ENCODE measurements at places on chromosomes 7 and 10.

GRCh38 chr10:131697476-131698128 is 203.2 kb upstream of the PPP2R2D start:
- DNase-seq = no peak

GRCh38 chr10:29619241-29619669 is 15.5 kb downstream of the SVIL start:
- no peak for DNase-seq

GRCh38 chr10:114662646-114663217 is 4.7 kb upstream of the ABLIM1 start:
- no peak for DNase-seq

DNA sequence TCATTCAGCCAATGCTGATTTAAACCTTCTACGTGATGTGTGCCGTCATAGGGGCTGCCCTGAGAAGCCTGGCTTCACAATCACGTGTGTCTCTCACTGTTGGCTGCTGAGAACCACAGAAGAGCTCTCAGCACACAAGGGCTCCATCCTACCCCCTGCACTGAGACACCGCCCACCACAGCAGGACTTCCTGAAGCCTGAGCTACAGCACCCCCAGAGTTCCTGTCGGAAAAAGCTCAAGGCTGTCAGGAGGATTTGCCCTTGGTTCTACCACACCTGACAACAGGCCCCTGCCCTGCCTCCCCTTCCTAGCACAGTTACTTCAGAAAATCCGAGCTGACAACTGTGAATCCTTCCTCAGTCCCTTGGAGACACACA is 191.9 kb downstream of the MAD1L1 start:
- DNase-seq = no peak

- DNase-seq = no peak
Observed at GRCh38 chr10:56623064-56623463, 262.0 kb upstream of the ZWINT start.

GRCh38 chr10:61944410-61945147 is 43.1 kb downstream of the ARID5B start:
- no peak for DNase-seq

DNA sequence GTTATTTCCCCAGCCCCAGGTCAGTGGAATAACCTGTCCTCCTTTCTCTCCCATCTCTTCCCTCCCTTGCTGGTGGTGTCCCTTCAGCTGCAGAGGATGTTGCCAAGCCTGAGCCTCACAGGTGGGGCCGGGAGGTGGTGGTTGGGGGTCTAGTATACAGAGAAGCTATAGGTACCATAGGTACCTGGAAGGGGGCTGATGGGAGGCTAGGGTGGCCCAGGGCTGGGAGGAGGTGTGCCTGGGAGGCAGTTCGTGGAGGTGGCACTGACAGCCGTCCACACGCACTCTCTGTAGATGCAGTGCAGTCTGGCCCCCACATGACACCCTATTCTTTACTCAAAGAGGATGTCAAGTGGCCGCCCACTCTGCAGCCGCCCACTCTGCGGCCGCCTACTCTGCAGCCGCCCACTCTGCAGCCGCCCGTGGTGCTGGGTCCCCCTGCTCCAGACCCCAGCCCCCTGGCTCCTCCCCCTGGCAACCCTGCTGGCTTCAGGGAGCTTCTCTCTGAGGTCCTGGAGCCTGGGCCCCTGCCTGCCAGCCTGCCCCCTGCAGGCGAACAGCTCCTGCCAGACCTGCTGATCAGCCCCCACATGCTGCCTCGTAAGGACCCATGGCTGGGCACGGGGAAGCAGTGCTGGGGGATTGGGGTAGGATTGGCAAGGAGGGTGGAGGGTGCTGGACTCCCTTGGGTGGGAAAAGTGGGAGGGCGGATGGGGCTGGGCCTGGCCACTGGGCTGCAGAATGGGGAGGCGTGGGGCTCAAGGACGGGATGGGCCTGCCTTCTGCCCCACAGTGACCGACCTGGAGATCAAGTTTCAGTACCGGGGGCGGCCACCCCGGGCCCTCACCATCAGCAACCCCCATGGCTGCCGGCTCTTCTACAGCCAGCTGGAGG is 9.5 kb downstream of the IRF5 start:
- DNase-seq = no peak

DNA sequence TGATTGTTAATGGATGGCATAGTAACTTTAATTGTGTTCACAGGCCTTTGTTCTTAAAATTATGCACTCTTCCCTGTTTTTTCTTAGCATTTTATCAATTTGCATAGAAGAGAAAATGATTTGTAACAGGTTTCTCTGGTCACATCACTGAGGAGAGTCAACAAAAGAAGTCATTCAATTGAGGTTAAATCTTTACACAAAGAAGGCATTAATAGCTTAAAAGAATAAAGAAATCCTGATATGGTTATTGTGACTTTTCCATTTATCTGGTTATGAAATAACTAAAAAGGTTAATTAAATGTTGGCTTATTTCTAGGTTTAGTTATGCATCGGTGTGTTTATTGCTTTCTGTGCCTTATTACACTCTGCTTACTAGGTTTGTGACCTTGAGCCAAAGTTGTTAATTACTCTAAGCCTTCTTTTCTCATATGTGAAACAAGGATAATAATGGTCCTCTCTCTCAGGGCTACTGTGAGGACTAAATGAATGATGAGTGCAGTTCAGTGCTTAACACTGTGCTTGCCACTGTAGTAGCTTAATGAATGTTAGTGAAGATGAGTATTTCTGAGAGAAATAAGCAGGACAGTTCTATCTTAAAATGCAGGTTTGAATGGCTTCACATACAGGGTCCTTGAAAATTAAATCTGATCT is 12.1 kb downstream of the BMPR1A start:
- no peak for DNase-seq

DNA sequence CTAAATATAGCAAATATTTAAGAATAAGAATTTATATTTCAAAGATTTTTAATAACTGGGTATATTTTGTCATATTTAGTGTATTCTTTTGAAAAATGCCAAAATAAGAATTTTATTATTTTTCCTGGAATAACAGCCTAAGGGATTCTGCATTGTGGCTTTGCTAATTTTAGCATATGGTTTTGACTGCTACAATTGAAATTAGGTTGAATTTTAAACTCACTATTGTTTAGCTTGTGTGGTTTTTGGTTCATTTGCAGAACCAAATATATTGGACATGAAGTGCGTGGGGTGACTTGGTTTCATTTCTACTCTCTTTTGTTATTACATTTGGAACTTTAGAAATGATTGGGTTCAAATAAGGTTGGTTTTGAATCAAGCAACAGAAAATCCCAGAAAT is 35.5 kb downstream of the ZNF273 start:
- no peak for DNase-seq

DNA sequence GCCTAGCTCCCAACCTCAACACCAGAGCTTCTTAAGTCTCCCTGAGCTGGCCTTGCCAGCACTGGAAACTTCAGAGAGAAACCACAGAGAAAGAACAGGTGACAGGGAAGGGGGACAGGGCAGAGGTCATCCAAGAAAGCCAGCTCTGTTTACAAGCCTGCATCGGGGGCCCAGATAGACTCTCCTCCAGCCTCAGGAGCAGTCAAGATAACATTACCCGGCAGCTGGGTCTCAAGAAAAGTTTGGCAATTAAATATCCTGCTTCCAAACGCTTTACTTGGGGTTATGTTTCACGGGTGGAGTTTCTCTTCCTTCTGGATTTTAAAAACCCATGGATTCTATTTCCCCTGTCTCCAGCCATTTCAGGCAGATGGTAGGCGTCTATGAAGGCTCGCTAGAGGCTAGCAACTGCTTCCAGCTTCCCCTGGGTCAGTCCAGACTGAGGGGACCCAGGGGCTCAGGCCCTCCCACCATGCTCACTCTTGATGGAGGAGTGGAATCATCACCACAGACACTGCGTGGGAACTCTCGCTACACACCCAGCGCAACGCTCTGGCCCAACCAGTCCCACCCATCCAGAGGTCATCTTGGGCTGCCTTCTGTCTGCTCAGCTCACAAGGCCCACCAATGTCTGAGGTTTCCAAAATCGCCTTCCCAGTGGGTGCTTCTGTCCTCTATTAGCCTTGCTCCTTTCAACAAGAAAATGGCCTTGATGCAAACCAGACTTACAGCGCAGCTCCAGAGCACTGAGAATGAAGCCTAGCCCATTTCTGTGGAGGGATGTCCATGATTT is 48.8 kb downstream of the SH3PXD2A start:
- no peak for DNase-seq

DNA sequence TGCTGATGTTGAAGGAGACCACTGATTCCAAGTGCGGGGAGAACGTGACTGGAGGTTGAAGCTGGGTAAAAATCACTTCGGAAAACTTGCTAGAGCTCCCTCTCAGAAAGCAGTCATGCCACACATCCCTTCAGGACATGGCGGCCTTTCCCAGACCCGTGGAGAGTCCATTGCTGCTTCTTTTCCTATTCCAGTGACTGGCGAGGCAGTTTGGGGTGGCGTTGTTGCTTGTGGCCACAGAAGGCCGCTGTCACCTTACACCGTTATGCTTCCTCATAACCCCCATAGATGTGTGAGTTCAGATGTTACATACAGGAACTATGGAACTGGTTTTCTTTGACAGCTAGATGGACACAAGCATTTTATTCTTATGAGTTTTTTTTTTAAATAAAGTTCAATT is 235.6 kb upstream of the POM121L12 start:
- DNase-seq = no peak

GRCh38 chr10:80462299-80462980 is 8.3 kb downstream of the TSPAN14 start:
- no peak for DNase-seq

DNA sequence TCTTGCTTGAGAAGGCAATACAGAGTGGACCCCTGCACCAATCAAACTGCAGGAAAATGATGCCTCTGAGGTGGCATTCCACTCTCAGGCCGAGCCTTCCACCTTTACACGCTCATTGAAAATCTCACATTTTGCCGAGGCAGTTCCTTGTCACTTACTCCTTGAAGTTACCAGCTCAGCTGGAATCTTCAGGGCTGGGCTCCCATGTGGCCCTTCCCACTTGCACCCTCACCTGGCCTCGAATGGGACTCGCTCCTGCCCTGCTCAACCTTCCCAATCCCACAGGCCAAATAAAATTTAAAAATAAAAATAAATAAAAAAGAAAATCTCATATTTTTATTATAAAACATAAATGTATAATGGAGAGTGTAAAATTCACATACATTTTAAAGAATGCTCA is 790.7 kb upstream of the COBL start:
- DNase-seq = no peak

DNA sequence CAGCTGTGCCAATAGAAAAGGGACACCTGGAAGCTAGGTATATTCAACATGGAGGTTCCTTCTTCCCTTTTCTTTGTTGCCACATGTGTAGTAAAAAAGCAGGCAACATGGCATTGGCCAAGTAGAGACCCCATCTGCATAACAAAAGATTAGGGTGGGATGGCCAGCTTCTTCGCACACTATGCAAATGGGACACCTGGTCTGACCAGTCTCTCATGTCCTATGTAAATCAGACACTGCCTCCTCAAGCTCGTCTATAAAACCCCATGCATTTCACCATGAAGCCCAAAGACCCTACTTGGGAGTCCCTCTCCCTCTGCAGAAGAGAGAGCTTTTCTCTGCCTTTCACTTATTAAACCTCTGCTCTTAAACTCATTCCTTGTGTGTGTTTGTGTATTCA is 53.9 kb downstream of the MYL10 start:
- DNase-seq = no peak

DNA sequence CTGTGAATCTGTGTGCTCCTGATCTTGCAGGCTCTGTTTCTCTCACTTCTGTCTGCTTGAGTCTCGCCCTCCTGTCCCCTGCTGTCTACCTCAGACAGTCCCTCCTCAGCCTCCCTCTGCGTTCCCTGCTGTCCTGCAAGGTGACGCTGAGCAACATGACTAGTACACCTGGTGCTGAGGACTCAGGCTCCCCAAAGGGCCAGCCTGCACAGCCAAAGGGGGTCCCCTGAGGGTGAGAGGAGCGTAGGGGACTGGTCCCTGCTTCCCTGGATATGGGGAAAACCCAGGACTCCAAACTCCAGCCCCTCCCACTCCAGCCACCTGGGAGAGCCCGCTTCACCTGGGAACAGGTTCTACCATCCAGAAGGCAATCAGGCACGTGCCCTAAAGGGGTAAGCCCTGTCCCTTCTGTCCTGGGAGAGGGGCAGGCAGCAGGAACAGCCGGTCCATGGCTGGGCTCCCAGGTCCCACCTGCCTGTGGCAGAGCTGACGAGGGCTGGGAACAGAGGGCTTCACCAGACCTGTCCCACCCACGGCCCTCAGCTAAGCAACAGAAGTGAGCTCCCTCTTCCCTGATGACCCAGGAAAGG is 156.5 kb downstream of the UBE2H start:
- DNase-seq = no peak

DNA sequence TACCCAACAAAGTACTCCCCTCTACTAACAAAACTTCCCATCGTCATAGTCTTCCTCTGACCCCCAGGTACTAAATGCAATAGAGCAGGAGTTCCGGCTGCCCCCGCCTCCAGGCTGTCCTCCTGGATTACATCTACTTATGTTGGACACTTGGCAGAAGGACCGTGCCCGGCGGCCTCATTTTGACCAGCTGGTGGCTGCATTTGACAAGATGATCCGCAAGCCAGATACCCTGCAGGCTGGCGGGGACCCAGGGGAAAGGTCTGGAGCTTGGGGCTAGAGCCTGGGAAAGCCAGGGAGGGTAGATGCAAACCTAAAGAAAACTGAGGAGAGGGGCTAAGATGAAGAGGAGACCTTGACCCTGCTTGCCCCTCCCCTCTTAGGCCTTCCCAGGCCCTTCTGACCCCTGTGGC is 15.3 kb downstream of the EPHB6 start:
- DNase-seq = no peak

- no peak for DNase-seq
Observed at GRCh38 chr7:123657304-123657685, 1.6 kb downstream of the LMOD2 start.

GRCh38 chr10:1972406-1972805 is 235.1 kb upstream of the ADARB2 start:
- DNase-seq = no peak

DNA sequence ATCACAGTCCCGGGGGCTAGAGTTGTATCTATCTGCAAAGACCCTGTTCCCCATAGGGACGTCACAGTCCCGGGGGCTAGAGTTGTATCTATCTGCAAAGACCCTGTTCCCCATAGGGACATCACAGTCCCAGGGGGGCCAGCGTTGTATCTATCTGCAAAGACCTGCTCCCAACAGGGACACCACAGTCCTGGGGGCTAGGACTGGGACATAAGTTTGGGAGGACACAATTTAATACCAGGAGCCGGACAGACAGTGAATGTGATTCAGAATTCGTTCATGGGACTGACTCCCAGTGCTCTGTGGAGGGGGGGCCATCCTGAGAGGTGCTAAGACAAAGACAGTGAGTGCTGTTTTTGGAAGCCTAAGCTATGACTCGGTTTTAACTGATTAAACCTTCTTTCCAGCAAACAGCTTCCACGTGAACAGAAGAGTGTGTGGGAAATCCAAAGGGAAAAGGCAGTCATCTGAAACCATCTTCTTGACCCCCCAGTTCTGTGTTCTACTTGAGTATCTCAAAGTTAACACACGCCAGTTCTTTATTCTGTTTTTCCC is 153.0 kb downstream of the DIP2C start:
- DNase-seq = no peak

DNA sequence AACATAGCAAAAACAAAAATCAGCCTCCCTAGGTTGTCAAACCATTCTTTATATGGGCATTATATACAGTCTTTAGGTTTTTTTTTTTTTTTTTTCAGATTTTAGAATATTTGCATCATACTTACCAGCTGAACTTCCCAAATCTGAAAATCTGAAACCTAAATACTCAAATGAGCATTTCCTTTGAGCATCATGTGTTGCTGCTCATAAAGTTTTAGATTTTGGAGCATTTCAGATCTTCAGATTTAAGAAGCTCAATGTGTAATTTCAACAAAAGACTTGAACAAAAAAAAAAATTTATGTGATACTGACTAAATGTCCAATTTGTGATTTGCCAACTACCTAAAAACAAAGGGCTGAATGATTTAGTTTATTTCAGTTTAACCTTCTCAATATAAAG is 13.6 kb downstream of the FAM3C start:
- no peak for DNase-seq

Data from T-helper 22 cell (primary cell).